ENCODE measurements at places on chromosomes 1 and 21.

DNA sequence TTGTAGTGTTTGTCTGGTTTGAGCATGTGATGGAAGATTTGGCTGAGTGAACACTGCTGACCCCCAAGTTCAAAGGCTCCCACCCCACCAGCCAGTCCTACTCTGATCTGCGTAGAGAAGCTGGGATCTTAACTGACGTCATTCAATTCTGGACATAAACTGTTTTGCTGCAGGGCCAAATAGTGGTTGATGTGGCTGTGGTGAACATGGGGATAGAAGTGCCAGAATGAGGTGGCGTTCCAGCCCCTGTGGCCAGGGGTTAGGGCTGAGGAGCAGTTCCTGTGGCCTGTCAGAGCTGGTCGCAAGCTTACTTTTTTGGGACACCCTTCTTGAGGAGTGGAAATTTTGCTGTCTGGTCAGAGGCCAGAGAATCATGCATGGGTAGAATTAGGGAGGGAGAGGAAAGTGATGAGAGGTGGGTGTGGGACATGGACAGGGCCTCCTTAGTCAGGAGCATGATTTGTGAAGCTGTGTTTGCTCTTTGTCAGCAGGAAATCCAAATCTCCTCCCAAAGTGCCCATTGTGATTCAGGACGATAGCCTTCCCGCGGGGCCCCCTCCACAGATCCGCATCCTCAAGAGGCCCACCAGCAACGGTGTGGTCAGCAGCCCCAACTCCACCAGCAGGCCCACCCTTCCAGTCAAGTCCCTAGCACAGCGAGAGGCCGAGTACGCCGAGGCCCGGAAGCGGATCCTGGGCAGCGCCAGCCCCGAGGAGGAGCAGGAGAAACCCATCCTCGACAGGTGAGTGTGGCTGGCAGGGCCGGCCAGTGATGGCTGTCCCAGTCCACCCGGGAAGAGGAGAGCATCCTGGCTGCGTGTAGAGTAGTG lies 25.9 kb downstream of the SZRD1 start:
- DNase-seq = no peak

GRCh38 chr1:202234331-202235002 lies 40.9 kb downstream of the LGR6 start:
- no peak for DNase-seq

DNA sequence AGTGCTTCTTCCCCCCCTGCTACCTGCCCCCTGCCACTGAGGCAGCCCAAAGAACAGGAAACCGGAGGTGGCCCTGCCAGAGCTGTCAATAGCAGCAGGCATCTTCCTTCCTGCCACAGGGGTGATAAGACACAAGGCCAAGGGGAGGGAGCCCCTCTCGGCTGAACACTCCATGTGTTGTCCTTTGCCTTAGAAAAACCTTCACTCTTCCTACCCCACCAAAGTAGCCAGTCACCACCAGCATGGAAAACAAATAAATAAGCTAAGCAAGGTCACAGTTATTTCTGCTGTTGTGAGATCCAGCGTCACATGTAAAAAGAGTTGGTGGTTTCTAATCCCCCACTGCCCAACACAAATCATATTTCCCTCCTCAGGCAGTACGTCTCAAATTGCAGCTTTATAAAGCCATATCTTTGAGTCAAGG lies 104.8 kb upstream of the DPT start:
- no peak for DNase-seq

DNA sequence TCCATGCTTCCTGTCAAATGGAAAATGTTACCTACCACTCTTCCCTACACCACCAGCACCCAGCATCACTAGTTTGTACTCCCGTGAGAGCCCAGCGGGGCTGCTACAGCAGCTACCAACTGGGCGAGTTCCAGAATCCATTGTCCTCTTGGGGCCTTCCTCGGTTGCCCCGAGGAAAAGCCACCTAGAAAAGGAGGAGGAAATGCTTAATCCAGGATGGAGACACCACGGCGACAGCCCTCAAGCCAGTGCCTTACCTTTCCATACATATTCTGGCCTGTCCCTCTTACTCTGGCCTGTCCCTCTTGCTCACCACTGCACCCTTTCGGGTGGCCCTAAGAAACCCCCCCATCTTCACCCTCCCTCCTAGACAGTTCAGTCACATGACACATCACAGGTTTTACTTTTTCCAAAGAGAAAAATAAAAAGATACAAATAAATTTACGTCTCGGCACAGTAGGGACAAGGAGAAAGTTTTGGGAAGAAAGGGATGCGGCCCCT lies 478 bp downstream of the RIT1 start:
- DNase-seq = peak; percentile 41

DNA sequence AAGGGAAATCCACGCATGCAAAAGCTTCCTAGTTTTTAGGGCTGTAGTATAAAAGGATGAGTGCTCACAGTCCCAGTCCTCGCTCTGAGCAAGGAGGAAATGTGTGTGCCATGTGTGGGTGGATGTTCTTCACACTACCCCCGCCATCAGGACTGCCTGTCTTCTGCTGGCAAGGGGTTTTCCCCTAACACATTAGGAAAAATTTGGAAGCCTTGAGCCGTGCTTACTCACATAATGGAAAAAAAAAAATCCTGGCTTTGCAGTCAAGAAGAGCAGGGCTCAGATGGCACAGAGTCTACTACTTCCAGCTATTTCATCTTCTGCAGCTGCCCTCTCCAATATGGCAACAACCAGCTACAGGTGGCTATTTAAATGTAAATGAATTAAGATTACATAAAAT lies 363.1 kb downstream of the PLPP3 start:
- no peak for DNase-seq

DNA sequence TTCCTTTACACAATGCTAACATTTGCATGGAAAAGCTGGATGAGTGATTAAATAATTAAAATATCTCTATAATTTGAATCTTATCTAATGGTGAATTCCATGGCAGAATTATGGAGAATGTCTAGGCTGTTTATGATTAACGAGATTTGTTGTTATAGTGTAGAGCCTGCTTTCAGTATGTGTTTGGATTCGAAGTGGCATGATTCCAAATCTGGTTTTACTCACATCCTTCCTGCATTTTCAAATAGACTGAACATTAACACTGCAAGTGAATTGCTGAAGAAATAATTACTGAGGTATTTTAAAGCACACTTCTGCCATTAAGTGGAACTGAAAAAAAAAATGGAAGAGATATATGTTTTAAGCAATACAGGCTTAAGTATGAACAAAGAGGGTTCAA lies 5.1 kb upstream of the NEK7 start:
- no peak for DNase-seq

DNA sequence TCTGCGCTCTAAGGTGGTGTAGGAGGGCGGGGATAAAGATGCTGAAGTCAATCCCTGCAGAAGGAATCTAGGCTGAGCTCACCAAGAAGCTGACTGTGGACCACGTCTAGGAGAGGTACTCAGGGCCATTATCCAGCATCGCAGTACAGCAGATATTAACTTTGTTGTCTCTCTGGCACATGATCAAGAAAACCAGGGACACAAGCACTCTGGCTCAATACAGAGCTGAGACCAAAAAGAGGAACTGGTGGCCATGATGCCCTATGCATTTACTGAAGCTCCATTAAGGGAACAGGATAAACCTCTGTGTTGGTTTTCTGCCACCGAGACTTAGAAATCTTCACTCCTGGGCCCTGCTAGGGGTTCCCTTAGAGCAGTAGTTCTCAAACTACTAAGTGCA lies 38.0 kb upstream of the ANGPTL7 start:
- DNase-seq = no peak

DNA sequence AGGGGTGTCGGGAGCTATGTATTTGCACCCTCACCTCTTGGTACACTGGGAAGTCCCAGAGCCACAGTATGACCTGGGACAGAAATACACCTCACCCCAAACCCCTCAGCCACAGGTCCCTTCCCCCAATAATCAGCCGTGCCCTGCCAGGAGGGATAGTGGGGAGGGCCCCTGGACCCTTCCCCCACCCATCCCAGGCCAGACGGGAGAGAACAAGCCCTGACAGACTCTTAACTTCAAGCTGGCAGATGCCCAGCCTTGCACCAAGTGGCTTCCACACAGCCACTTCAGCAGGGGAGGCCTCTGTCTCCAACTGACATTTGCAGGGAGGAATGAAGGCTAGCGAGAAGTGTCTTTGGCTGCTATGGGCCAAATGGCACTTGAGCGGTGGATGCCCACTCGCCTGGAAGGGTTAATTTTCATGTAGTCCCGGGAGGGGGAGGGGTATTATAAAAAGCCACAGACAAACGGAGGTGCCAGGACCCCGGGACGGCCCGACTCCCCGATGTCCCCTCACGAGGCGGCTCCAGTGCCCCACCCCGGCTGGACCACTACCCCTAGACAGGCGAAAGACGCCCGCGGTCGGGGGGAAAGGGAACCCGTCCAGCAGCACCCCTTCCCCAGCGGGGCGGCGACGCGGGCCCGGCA lies 495 bp downstream of the SYNC start:
- DNase-seq = no peak

- DNase-seq = no peak
Measured at GRCh38 chr1:207970329-207971233, 59.7 kb upstream of the CD34 start.

DNA sequence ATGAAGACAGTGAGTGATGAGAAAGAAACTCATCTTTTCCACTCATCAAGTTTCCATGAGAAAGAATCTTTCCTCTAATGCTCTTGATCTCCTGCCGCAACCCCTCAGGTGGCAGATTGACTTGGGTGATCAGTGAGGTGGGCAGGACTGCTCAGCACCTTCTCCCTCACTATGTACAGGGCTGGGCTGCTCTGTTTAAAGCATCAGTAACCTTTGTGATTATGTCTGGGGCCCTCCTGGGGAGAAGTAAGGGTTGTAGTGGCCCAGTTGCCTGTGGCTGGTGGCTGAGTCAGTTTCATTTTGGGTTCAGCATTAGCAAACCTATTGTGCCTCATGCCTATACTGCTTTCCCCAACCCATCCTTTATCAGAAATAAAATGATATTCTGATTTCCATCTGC lies 366.0 kb downstream of the TTLL7 start:
- DNase-seq = no peak

DNA sequence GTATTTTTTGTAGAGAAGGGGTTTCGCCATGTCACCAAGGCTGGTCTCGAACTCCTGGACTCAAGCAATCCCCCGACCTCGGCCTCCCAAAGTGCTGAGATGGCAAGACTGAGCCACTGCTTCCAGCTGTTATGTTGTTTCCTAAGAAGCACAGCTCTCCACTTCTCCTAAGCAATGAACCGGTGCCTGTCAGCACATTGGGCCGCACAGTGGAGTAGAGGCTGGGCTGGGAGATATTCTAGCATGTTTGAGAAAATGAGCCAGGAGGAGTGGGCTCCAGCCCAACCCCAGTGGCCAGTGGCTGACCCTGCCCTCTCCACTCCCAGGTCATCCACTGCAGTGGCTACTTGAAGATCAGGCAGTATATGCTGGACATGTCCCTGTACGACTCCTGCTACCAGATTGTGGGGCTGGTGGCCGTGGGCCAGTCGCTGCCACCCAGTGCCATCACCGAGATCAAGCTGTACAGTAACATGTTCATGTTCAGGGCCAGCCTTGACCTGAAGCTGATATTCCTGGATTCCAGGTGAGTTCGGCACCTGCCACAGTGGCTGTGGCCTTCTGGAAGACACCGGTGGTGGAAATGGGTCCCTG lies 27.0 kb downstream of the SIM2 start:
- no peak for DNase-seq

GRCh38 chr1:246155923-246156322 lies 351.2 kb downstream of the SMYD3 start:
- DNase-seq = no peak

DNA sequence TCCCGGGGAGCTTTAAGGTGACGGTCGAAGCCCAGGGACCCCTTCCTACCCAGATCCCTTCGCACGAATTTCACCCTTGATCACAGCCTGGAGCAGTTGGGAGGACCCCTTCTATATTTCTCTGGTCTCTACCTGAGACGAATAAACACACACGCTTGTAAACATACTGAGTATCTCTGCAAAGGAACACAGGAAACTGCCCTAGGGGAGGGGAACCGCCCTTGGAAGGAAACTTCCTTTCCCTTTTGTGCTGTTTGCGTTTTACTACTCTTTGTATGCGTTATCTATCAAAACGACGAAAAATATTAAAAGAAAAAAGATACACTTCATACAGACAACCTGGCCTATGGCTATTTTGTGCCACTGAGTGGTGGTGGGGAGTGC lies 750 bp downstream of the NECAP2 start:
- DNase-seq = no peak

DNA sequence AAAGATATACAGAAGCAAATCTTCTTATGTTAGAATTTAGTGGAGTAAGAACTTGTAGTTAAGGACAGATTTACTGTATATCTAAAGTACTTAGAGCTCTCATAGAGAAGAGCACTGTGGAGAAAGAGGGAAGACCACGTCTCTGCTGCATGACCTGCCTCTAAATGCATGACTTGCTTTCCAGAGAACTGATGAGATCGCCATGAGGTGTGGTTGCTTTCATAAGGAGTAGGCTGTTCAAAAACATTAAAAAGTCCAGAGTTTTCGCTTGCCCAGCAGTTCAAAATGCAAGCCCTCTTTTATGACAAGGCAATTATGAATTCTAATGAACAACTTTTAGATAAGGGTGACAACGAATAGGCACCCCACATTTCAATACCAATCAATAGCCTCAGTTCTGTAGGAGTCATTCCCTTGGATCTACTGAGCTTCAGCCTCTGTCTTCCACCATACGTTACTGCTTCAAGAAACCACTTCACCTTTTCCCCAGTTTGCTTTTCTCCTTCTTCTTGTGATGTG lies 24.9 kb downstream of the SLC30A10 start:
- no peak for DNase-seq

DNA sequence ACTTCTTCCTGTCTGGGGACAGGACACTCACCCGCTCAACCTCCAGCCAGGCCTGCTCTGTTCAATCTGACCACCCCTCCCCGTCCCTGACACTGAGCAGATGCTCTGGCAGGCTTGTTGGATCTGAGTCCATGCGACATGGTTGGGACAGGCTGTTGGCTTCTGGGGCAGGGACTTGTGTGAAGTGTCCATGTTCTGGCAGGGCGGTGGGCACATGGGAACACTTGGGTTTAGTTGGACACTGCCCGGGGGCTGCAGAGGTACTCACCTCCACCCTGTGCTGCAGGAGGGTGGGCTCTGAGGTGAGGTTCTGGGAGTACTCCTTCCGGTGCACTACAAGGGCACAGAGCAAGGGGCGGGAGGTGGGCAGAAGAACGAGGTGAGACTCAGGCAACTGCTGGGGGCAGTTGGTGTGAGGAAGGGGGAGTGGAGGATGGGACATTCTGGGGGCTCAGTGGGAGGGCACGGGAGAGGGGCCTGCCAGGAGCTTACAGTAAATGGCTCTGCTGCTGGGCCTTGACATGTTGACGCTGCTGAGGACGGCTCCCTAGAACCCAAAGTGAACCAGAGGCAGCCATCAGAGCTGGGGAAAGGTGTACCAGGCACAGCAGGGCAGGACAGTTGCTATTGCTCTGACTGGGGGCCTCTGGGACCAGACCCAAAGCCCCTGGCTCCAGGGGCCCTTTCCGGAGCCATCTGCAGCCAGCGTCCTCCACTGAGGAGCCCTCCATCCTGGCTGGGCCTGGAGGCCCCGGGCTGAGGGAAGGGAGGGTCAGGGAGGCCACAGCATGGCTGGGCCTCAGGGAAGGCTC lies 2.3 kb downstream of the EPS8L3 start:
- DNase-seq = peak; percentile 30

All from ovary (tissue), 10 donors.